Germinal center (tissue), 1 donor: ENCODE measurements at places on chromosomes 2 and 18.

DNA sequence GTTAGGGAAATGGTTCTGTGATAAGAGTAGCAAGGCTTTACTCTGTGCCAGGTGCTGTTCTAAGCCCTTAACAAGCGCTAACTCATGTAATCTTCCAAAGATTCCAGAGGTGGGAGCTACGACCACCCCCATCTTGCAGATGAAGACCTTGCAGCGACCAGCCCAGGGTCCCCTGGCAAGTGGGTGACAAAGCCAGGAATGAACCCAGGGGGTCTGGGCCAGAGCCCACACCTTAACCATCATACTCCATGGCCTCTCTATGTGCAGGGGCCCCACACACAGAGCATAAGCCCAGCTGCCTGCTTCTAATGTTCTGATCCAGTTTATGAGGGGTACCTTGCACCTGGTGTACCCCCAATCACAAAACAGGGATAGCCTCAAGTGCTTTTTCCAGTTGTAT is 105.3 kb downstream of the ZBTB7C start:
- DNase-seq: no peak

GRCh38 chr2:207042841-207043240 is 103.5 kb downstream of the CPO start:
- no peak for DNase-seq

DNA sequence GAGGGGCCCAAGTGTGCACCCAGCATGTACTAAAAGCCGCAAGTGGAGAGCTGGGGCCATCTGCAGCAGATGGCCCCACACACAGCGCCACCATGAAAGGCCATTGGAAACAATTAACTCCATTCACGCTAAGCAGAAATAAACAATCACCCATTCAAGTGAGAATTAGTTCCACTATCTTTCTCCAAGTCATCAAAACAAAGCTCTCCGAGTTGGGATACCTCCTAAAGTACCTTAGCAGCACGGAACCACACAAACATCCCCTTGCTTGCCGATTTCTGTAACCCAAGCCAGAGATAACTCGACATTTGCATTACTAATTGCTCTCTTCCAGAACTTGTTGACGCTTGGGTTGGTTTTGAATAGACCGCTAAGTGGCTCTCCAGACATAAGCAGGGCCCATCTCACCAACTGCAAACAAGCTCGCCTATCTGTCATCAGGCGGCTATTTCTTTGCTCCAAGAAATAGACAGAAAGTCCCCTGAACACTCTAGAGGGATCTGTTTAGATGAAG is 840.6 kb upstream of the SALL3 start:
- no peak for DNase-seq

DNA sequence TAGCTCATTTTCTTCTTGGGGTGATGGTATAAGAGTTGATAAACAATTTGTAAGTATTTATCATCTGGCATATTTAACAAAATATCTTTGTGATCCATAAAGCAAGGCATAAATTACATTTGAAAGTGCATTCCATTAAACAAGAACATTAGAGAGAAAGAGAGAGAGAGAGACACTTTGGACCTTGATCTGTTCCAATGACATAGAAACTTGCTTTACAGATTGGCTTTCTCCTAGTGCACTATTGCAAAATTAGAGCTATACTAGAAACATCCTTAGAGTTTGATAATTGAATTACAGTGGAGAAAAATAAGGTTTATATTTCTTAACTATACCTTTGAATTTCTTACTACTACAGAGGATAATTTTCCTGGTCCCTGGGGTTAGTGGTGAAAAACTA is 5.7 kb upstream of the ACADL start:
- no peak for DNase-seq

DNA sequence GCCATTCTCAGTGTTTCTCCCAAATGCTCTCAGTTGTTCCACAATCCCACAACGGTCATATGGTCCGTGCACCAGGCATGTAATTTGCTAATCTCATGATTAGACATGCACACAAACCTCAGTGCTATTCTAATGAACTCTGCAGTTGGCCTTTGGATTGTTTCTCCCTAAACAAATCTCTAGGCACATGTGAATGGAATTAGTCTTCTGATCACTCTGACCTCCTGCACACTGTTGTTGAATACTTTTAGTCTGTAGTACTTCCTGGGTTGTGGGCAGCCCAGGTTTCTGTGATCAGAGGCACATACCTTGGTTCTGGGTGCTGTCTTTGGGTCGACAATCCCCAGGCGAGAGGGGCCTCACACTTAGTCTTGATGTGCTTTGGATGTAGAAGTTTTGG is 498.7 kb upstream of the SPRED2 start:
- DNase-seq: no peak
